ENCODE measurements at places on chromosomes 7 and 10.

DNA sequence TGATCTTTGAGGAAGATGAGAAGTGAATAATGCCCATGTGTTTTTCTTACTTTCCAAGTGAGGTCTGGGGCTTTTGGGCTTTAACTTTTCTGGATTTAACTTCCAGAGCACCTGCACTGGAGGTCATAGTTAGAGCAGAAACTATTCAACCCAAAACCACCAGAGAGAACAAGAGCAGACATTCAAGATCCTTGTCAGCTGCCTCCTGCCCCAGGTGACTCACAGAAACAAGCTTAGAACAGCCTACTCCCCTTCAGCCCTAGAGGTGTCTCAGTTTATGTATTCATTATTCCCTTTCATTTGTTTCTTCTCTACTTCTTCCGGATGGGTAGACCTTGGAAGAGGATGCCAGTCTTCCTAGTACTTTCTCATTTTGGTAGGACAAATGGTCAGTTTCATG is 270.5 kb downstream of the CNTNAP2 start:
- no peak for DNase-seq

- peak; percentile 82 for DNase-seq
Measured at GRCh38 chr10:77865580-77866324, 60.8 kb downstream of the DLG5 start.

DNA sequence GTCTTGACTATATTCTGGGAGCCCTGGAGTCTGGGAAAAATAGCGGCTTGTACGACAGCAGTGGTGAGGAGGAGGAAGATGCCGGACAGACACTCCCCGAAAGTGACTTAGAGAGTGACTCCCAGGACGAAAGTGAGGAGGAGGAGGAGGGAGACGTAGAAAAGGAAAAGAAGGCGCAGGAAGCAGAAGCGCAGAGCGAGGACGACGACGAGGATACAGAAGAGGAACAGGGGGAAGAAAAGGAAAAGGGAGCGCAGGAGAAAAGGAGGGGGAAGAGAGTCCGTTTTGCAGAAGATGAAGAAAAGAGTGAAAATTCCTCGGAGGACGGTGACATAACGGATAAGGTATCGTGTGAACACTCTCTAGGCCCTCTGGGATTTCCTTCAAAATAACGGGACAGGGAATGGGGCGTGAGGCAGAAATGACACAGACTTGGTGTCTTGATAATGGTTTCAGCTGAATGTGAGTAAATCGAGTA is 908 bp downstream of the NOM1 start:
- no peak for DNase-seq

DNA sequence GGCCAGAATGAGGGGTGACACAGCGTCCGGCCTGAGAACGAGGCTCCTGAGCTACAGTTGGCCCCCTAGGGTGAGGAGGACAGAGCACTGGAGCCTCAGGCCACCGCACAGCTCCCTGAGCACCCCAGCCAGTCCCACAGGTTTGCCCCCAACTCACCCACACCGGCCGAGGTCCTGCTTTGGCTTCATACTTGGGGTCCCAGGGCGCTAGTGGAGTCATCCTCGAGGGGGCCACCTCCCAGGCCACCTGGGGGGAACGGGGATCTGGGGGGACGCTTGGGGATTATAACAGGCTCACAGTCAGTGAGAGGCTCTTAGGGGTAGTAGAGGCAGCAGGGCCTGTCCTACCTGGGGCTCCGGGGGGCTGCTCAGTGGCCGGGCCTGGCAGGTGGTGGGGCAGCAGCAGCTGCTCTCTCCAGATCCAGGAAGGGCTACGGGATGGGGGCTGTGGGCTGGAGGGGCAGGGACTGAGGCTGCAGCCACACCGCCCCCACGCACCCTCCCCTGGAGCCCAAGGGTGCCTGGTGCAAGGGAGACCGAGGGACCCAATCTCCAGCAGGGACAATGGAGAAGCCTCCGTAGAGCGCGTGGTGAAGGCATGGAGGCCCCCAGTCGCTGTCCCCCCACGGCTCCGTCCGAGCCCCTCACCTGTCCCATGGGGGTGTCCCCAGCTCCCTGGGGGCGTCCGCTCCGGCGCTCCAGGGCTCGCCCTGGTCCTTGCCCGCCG is 588 bp downstream of the SAP25 start:
- DNase-seq, result no peak

- no peak for DNase-seq
Measured at GRCh38 chr7:151138153-151138851, 29.2 kb downstream of the GBX1 start.

Measured in NCI-H146 (cell line).